ENCODE measurements at places on chromosomes 13 and 19.
A peak's percentile ranks its signal among the peaks of the same experiment; 100 is the strongest.

DNA sequence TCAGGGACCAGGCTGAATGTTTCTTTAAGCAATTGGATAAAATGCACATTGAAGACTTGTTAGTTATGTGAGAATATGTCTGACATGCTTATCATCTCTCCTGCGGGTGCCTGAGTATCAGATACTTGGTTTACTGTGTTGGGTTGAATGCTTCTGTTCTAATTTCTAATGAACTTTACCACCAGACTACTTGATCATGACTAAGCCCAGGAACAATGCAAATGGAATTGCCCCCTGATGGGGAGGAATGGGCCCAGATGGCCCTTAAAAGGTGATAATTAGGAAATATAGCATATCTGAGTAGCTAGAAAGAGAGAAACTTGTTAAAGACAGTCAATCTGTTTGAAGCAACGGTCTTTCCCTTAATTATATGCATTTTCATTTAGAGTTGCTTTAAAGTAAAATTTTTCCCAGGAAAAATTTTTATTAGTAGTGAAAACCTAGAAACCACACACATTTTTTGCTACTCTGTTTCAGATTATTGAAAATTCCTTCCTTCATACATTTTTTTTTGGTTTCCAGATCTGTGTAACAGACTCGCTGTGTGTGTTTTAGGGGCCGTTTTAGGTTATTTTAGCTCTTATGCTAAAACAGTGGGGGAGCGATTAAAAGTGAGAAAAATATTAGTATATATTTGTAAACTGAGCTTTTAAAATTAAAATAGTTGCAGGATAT lies 186.6 kb downstream of the TM9SF2 start:
- no peak for DNase-seq

DNA sequence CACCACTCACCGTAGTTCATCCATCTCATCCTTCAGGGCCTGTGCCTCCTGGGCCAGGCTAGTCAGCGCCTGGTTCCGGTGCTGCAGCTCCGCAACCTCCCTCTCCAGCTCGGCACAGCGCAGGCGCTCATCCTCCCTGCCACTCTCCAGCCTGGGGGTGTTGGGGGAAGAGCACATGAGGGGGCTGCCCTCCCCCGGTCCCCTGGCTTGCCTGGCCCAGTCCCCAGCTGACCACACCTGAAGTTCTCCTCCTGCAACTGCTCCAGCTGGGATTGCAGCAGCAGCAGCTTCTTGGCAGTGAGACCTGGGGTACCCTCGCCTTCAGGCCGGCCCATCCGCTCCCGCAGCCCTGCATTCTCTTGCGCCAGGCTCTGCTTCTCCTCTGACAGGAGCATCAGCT lies 4.4 kb downstream of the HOOK2 start:
- DNase-seq = no peak

DNA sequence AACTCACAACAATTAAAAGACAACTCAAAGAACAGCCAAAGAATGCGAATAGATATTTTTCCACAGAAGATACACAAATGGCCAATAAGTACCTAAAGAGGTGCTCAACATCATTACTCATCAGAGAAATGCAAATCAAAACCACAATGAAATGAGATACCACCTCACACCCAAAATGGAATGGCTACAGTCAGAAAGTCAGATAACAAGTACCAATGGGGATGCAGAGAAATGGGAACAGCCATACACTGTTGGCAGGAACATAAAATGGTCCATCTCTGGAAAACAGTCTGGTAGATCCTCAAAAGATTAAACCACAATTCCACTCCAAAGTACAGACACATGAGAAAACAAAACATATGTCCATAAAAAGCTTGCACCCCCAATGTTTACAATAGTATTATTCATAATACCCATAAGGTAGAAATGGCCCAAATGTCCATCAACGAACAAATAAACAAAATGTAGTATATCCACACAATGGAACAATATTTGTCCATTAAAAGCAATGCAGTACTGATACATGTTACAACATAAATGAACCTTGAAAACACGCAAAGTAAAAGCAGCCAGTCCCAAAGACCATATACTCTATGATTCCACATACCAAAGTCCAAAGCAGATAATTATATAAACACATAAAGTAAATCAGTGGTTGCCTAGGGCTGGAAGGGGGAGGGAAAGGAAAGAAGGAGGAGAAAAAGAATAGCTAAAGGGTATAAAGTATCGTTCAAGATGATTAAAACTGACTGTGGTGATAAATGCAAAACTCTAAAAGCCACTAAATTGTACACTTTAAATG lies 19.6 kb downstream of the USP12 start:
- DNase-seq = no peak

GRCh38 chr13:24605923-24606372 lies 74.3 kb upstream of the ATP12A start:
- DNase-seq = peak; percentile 45

- DNase-seq = no peak
Observed at GRCh38 chr19:51014242-51014641, 5.3 kb downstream of the KLK10 start.

DNA sequence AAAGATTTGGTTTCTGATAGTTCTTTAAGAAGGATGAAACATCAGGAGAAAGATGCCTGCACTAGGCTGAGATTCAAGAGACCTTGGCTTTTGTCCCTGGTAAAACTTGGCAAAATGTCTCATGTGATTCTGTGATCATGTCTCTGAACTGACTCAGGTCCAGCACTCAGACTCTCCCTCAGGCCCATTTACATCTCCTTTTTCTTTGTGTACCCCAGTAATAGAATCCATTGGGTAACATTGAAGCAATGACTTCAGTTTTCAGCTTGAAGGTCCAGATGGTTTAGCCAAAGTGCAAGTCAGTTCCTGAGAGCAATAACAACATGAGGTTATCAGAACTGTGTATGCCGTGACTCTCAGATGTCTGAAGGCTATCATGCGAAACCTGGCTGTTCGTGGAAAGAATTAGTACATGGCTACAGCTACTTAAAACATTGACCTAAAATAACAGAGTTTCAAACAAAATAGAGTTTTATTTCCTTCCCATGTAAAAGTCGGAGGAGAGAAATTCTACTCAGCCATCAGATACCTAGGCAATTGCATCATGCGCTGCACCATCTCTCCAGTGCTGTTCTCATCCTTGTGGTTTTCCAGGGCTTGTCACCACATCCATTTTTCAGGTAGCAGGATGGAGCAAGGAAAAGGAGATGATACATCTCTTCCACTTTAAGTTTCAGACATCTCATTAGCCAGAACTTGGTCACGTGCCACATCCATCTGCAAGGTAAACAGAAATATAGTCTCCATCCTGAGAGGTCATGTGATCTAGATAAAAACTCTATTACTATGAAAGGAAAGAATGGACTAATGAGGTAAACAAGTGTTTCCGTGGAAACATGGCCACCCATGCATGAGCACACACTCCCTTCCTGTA lies 117.3 kb downstream of the POSTN start:
- peak; percentile 35 for DNase-seq

- DNase-seq = peak; percentile 46
Observed at GRCh38 chr13:114025714-114026431, 52.0 kb upstream of the C13orf46 start.

- peak; percentile 70 for DNase-seq
Observed at GRCh38 chr19:46408664-46409039, 4.7 kb downstream of the CCDC8 start.

- no peak for DNase-seq
Observed at GRCh38 chr13:111119966-111120365, 4.9 kb downstream of the ARHGEF7 start.

DNA sequence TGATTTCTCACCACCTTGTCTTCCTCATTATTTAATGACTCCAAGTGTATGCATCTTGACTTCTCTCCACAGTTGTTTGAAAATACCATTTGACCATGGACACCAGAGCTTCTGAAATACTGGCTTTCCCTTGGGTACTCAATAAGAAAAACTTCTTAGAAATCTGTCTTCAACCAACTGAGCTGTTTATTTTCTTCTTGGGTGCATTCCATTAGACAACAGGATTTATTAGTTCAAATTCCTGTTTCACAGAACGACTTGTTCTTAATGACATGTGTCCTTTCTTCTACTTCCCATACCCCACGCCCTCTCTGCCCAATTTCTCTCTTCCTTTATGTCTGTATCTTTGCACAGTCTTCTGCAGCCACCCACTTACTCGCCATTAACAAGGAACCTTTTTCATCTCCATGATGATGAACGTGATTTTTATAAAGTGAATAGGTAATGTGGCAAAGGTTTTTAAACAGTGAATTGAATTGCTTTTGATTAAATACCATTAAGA lies 11.3 kb upstream of the ITM2B start:
- DNase-seq = no peak

DNA sequence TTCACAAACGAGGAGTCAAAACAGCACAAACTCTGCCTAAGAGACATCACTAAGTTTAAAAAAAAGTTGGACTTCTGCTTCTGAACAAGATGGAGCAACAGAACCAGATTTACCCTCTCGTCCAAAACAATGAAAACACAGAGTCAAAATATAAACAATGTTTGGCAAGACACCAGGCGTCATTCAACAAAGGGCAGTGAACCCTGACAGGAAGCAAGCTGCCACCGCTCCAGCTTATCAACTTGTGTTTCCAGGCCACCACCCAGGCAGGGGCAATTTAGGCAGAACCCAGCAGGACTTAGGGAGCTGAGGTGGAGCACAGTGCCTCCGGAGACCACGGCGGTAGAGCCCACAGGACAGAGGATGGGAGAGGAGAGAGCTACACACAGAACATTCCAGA lies 8.6 kb upstream of the NAPA start:
- no peak for DNase-seq

DNA sequence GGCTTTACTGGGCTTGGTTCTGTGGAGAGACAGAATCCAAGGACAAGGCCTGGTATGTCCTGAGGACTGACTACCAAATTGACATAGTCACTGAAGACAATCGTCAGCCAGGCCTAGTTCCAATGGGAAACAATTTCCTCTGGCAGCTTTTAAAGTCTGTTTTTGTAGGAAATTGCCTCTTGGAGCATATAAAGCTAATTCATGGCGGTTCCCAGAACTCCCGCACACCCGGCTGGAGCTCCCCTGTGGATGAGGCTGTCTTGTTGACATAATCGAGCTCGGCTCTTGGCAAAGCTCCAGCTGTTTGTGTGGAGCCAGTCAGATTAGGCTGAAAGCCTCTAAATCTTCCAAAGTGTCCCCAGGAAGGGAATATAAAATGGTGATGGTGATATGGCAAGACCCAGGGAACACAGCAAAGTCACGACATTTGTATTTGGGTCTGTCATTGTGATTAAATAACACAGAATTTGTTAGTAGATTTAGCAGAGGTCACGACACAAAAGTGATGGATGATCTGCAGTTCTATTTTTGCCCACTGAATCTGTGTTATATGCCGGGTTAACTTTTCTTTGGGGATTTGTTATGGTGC lies 395.0 kb downstream of the PCDH9 start:
- peak; percentile 67 for DNase-seq

GRCh38 chr19:10520652-10521318 lies 3.5 kb upstream of the S1PR5 start:
- no peak for DNase-seq

GRCh38 chr13:50016444-50016843 lies 1.2 kb downstream of the KCNRG start:
- DNase-seq = peak; percentile 48
